Pancreas (tissue), 10 donors: ENCODE measurements at places on chromosomes 3 and 15.

DNA sequence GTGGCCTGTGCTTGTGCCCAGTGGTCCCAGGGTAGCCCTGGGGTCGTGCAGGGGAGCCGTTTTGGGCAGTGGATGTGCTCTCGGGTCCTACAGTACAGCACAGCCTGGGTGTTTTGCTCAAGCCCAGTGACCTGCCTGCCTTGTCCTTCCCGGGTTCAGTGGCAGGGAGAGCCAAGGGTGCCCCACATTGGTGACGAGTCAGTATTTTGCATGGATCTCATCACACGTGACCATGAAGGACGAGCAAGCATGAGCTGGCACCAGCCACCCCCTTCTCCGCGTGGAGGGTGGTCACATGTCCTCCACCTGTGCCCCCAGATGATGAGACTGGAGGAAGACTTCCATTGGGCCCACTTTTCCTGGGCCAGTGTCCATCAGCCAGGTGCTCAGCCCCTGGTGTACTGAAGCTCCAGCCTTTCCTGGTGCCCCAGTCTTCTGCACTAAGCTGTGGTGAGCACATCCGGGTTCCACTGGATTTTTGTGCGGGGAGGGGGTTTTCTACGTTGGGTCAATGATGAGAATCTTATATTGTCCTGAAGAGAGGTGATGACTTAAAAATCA, 197.5 kb downstream of the UBE3A start:
- DNase-seq: peak; percentile 29

- DNase-seq: no peak
These were observed 3.9 kb downstream of the MEGF11 start for GRCh38 chr15:66249605-66250174.

DNA sequence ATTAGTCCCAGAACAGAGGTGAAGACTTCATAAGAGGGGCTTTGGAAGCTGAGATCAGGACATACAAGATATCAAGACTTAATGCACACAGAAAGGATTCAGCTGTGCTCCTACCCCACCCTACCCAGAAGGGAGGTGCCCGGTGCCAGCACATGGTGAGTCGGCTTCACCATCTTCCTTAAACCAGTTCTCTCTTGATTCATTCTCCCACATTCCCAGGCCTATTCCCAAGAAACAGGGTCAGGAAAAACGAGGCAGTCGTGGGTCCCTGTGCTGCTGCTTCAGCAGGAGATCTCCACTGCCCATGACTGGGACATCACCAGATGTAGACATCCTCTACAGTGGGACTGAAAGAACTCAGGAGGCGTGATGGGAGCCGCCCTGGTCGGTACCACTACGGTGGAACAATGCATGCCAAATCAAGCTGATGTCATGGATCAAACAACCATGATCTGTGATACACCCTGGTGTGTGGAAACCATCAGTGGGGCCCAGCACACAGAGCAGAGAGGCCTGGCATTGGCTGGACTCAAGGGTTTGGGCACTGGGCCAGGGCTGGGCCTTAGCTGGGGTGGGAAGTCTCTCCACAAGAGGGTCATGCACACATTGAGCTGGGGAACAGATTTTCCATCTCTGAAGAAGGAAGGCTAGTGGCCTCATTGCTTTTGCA, 41.9 kb downstream of the CCDC12 start:
- peak; percentile 71 for DNase-seq

GRCh38 chr3:127814325-127814781, 8.0 kb downstream of the MGLL start:
- no peak for DNase-seq

DNA sequence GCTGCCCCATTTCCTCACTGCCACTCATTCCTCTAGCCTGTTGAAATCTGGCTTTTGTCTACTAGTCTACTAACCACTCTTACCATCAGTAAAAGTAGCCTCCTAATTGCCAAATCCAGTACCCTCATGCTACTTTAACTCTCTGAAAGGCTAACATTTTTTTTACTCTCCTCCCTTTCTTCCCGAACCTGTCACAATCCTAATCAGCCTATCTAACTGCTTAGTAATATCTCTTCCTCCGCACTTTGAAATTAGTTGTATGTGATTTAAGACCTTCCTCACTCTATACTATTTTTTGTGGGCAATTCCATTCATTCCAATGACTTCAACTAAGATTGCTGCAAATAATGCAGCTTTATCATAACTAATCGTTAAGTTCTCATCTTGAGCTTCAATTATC, 3.7 kb downstream of the SENP7 start:
- no peak for DNase-seq

- no peak for DNase-seq
These were observed 19.0 kb downstream of the ANP32A start for GRCh38 chr15:68801572-68802148.

DNA sequence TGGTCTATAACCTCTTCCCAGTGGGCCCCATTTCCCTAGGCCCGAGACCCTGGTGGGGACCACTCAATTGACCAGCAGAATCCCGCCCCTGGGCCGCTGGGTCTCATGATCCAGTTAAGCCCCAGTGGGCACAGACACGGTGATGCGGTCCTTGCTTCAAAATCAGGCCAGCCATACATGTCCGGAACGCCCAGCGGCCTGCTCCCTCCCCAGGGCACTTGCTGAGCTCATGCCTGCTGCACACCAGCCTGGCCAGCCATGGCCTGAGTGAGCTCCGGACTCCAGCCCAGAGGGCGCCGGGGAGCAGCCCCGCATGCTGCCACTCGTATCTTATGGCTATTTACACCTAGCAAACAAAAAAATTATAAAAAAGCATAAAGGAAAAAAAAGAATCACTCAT, 34.4 kb upstream of the IQSEC1 start:
- no peak for DNase-seq

GRCh38 chr3:46912986-46913385, 35.5 kb downstream of the PTH1R start:
- DNase-seq: no peak

- DNase-seq: no peak
These were observed 247.5 kb downstream of the CDIN1 start for GRCh38 chr15:36826948-36827347.

DNA sequence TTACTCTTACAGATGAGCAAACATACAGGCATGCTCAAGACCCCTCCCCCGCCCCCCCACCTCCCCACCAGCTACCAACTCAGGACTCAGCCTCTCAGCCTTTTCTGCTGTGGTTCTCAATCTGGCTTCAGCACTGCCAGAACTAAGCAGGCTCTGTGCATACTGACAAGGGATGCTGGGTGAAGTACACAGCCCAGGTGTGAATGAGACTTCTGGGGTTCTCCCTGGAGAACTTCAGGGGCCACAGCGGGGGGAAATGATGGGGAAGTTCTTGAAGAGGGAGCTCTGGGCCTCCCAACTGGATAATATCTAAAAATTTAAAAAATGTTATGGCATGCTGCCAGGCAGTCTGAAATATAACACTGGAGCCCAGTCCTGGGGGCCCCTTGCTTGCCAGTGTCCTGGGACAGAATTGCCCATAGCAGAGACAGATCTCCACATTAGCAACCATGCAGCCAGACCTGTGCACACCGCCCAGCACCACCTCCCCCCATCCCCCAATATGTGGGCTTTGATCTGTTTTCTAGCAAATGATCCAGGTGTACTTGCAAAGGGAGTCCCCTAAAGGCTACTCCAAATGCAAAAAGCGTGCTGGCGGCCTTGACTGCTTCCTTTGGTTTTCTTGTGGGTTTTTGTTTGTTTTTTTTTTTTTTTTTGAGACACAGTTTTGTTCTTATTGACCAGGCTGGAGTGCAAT, 41.4 kb downstream of the PGPEP1L start:
- DNase-seq: no peak

DNA sequence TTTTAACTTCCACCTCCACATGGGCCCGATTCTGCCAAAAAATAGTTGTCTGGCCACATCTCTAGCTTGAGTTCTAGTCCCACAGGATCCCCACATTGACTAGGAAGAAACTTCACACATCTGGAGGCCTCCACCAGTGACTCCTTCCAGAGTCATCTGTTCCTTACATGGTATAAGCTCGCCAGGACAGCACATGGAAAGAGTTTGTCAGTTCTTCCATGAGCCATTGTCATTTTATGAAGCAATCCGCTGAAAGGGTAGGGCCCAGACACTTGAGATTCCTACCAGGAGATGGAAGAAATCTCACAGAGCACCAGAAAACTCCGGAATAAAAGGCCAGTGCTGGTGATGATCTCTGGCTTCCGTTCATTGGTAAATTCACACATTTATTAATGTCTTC, 350.5 kb upstream of the ICE2 start:
- no peak for DNase-seq

DNA sequence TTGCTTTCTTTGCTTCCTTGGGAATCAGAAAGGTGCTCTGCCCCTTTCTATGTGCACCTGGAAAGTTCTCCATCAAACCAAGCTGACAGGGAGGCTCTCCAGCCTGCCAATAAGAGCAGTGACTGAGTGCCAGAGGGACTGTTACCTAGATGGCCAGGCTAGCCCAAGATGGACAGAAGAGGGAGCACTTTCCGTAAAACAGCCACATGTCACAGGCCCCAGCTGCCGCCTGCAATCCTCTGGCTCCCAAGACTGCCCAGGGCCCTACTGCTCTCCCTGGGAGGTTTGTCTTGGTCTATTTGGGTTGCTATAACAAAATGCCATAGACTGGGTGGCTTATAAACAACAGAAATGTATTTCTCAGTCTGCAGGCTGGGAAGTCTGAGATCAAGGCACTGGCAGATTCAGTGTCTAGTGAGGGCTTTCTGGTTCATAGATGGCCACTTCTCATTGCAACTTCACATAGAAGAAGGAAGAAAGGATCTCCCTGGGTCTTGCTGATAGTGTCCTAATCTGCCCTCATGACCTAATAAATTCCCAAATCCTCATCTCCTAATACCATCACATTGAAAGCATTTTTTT, 72.3 kb downstream of the TAMM41 start:
- peak; percentile 34 for DNase-seq

DNA sequence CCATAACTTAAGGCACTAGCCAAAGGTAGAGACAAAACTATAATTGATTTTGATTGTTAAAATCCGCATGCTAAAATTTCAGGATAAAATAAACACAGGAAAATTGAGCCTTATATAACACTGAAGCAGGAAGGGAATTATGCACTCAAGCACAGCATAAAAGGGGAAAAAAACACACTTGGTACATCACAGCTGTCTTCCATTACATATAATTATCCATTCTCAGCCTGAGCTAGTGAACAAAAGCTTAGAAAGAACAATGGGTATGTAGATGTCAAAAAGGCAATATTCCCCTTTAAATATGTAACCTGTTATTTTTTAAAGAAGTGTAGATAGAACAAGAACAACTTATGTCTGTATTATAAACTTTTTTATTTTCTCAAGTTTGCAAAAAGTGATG, 899.2 kb downstream of the ROBO1 start:
- DNase-seq: no peak

DNA sequence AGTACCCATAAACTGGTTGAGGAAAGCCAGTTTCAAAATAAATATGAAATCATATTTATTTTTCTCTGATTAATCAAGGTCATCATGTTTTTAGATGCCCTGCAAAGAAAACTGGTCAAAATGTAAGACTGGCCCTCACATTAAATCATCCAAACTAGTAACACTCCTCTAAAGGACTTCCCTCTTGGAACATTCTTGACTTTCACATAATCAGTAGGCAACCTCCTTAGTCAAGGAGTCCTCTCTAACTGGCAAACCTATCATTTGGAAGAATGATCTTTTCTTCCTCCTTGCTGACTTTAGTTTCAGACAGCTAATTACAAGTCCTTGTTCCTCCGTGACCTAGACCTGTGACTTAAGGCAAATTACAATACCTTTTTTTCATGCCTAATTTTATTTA, 82.5 kb upstream of the DCBLD2 start:
- DNase-seq: no peak

DNA sequence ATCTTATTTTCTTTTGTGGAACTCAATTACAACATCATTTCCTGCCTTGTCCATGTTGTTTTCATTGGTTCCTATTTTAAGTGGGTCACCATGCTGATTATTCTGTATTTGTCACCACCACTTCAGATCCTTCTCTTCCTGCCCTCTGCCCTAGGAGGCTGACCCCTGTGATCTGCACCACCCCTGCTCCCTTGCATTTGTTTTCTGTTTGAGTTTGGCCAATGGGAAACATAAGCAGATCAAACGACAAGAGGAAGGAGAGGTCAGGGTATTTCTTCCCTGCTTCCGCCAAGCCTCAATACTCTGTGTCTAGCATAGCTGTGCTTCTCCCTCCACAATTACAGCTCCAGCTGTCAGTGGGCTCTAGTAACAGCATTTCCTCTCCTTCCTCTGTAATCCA, 71.6 kb downstream of the IMPG2 start:
- DNase-seq: no peak

GRCh38 chr3:119230071-119230470, 10.6 kb downstream of the B4GALT4 start:
- no peak for DNase-seq

- DNase-seq: no peak
These were observed 124.4 kb upstream of the LIPC start for GRCh38 chr15:58307313-58307961.

- DNase-seq: no peak
These were observed 314.9 kb upstream of the TMCO5A start for GRCh38 chr15:37619358-37620042.

GRCh38 chr3:31170932-31171670, 276.6 kb upstream of the GADL1 start:
- no peak for DNase-seq

DNA sequence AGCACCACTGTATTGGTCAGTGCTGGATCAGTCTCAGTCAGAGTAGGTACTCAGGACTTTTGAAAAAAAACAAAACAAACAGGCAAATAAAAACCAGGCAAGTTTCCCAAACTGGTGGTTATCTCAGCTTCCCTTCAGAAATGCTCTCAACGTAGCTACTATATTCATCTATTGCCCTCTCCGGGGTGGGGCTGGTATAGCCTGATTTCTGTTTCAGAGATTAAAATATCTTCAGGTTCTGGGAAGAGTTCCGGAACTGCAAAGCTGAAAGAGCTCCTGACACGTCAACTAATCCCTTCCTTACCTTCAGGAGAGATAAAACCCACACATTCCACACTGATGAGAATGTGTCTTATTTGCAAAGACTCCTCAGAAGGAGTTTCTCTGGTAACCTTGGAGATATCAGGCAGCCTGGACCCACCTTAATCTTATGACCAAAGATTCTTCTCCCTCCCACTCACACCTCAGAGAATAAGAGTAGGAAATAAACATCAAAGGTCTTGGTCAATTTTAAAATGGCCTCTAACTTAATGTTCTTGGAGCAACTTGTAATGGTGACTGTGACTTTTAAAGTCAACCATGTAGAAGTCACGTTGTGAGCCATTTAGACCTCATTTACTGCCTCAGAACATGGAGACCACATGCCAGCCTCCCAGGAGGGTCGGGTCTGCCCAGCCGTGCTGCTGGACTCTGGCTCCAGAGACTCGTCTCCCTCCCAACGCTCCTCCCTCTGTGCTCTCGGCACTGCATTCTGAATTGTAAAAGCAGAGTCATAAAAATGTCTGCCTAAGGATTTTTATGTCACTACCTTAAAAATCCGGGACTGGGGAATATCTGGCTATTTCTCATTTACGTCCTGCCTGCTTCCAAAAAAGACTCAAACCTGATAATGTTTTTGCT, 53.8 kb downstream of the CDCP1 start:
- no peak for DNase-seq

GRCh38 chr3:54870423-54870822, 57.4 kb downstream of the LRTM1 start:
- no peak for DNase-seq

- DNase-seq: peak; percentile 46
These were observed 256.1 kb upstream of the TLE3 start for GRCh38 chr15:70353606-70354345.

GRCh38 chr3:49269443-49270155, 7.4 kb downstream of the C3orf62 start:
- DNase-seq: no peak
